ENCODE measurements at places on chromosomes 6 and 20. TPM values are rescaled to one million over a fixed set of nuclear protein-coding genes. Genes with fewer than 3 reads are reported as not detected.

The TREML2 gene
- total RNA-seq: not detected

The ATG5 gene
- total RNA-seq: 18.0 TPM

The ALDH8A1 gene
- 0.08 TPM for total RNA-seq

The TMEM217 gene
- total RNA-seq: 0.80 TPM

The PACRG gene
- total RNA-seq: 10.5 TPM

The BICRAL gene
- 12.0 TPM for total RNA-seq

The RIN2 gene
- total RNA-seq: 48.8 TPM

The NMBR gene
- not detected for total RNA-seq

The GSTA3 gene
- not detected for total RNA-seq

The PRND gene
- total RNA-seq: not detected

The TTK gene
- total RNA-seq: 0.25 TPM

The PKIB gene
- 0.30 TPM for total RNA-seq

The OTOR gene
- not detected for total RNA-seq

The BANF2 gene
- not detected for total RNA-seq

The ME1 gene
- total RNA-seq: 22.3 TPM

The BPIFB1 gene
- total RNA-seq: not detected

The RBPJL gene
- total RNA-seq: not detected

The SFTA2 gene
- total RNA-seq: not detected

The ADGRF5 gene
- 42.1 TPM for total RNA-seq

The GABRR2 gene
- 0.69 TPM for total RNA-seq

The TPX2 gene
- 0.71 TPM for total RNA-seq

The SPATA25 gene
- 2.4 TPM for total RNA-seq

The ARHGAP40 gene
- total RNA-seq: not detected

The CLVS2 gene
- total RNA-seq: 0.05 TPM

The CSTF1 gene
- total RNA-seq: 16.9 TPM

The KCNG1 gene
- total RNA-seq: 0.30 TPM

The SMLR1 gene
- total RNA-seq: not detected

The PSORS1C2 gene
- total RNA-seq: not detected

The PLCB4 gene
- total RNA-seq: 30.5 TPM

The GNMT gene
- 0.77 TPM for total RNA-seq

The SNTA1 gene
- 202 TPM for total RNA-seq

The MOXD1 gene
- 3.4 TPM for total RNA-seq

The TFAP2C gene
- 0.19 TPM for total RNA-seq

The PTCRA gene
- total RNA-seq: not detected

The TUBB2A gene
- total RNA-seq: 13.9 TPM

The MCHR2 gene
- not detected for total RNA-seq

The MEP1A gene
- total RNA-seq: not detected

The RPN2 gene
- 81.4 TPM for total RNA-seq

Data from left ventricle myocardium inferior (tissue), 1 donor.